Effector memory CD4-positive, alpha-beta T cell (primary cell): ENCODE measurements at places on chromosomes 2 and 18.
A peak's percentile ranks its signal among the peaks of the same experiment; 100 is the strongest.

DNA sequence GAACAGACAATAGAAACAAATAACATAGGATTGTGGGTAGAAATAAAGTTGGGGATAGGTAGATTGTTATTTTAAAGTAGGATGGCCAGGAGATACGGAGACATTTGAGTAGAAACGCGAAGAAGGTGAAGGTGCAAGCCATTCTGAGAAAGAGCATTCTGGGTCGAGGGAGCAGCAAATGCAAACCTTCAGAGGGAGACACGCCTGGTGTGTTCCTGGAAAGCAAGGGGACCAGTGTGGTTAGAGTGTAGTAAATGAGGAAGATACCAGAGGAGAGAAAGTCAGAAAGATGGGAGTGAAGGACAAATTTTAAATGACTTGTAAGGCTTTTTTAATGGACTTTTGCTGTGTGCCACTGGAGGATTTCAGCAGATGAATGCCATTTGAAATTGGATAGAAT lies 1.7 kb downstream of the CYP20A1 start:
- no peak for DNase-seq

GRCh38 chr2:239932881-239933735 lies 92.0 kb downstream of the NDUFA10 start:
- no peak for DNase-seq

- DNase-seq: no peak
Observed at GRCh38 chr18:306608-307255, 38.9 kb upstream of the THOC1 start.

- DNase-seq: no peak
Observed at GRCh38 chr2:164388511-164388910, 232.8 kb downstream of the GRB14 start.

- no peak for DNase-seq
Observed at GRCh38 chr2:7191932-7192331, 274.7 kb downstream of the RNF144A start.

- DNase-seq: no peak
Observed at GRCh38 chr2:15733867-15734673, 142.4 kb downstream of the DDX1 start.

DNA sequence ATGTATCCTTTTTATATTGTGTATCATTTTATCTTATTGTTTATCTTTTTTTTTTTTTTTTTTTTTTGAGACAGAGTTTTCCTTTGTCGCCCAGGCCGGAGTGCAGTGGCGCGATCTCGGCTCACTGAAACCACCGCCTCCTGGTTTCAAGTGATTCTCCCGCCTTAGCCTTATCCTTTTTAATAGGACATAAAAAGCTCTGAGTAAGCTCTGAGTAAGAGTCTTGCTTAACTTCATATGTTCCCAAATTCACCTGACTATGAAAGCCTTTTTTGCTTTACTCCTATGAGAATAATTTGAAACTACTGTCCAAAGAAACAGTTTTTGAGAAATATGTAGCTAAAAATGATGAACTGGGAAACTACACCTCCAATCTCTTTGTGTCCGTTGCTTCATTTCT lies 525.5 kb downstream of the IRS1 start:
- no peak for DNase-seq

- no peak for DNase-seq
Observed at GRCh38 chr2:208369091-208369490, 37.5 kb upstream of the PTH2R start.

DNA sequence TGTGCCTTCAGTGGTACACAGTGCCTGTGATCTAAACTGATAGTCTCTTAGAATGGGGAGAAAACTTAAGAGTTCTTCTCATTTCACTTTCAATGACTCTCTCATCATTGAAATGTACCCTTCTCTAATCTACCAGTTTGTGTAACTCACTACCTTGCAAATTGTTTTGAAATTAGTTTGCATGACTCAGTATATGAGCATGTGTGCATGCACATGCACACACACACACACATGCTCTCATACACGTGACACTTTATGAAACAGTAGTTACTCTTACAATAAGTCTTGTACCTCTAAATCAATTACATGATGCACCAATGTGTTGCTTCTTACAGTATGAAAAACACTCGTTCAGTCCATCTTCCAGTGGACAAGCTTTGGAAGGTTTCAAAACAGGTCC lies 10.6 kb downstream of the LYPD6B start:
- DNase-seq: no peak

DNA sequence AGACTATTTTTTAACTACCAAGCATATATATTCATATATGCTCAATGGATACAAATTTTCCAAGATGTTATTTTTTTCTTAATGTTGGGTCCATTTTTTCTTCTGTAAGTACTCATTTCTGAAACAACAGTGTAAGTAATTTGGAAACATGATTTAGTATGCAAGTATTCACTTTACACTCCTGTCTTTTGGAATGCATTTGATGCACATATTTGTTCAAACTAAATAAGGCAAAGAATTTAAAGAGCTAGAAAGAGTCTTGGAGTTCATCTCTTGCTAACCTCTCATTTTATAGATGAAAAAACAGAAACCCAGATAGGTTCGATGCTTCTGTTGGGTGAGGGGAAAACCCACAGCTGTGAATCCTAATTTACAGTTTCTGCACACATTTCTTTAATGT lies 439.5 kb upstream of the RAB12 start:
- no peak for DNase-seq

GRCh38 chr2:120606931-120607330 lies 128.7 kb upstream of the GLI2 start:
- DNase-seq: no peak

DNA sequence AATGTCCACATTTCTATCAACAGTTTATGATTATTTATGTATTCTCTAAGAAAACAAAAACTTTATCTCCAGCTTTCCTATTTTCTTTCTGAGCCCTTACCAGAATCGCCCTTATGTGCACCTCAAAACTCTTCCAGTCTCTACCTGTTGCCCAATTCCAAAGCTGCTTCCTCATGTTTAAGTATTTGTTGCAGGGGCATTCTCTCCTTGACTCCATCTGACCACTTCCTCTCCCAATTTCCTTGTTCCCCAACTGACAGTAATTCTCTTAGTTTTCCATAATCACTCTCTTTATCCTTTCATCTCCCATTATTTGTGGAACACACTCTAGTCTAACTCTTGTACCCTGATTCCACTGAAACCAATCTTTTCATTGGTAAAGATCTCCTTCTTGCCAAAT lies 105.4 kb upstream of the RBBP8 start:
- DNase-seq: no peak

DNA sequence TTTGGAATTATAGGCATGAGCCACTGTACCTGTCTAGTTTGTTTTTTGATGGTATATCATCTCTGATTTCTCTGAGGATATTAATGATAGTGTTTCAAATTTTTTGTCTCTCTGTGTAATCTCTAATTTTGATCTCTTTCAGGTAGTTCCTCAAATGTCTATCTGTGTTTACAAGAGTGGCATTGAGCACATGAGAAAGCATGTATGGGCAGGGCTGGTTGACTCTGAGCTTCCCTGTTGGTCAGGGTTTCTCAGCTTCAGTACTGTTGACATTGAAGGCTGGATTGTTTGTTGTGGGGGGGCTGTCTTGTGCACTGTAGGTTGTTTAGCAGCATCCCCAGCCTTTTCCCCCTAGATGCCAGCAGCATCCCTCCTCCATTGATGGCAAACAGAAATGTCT lies 79.9 kb downstream of the TMEM247 start:
- no peak for DNase-seq

GRCh38 chr2:239300242-239300641 lies 100.6 kb downstream of the HDAC4 start:
- no peak for DNase-seq

GRCh38 chr2:189799030-189799331 lies 14.7 kb downstream of the PMS1 start:
- DNase-seq: no peak

DNA sequence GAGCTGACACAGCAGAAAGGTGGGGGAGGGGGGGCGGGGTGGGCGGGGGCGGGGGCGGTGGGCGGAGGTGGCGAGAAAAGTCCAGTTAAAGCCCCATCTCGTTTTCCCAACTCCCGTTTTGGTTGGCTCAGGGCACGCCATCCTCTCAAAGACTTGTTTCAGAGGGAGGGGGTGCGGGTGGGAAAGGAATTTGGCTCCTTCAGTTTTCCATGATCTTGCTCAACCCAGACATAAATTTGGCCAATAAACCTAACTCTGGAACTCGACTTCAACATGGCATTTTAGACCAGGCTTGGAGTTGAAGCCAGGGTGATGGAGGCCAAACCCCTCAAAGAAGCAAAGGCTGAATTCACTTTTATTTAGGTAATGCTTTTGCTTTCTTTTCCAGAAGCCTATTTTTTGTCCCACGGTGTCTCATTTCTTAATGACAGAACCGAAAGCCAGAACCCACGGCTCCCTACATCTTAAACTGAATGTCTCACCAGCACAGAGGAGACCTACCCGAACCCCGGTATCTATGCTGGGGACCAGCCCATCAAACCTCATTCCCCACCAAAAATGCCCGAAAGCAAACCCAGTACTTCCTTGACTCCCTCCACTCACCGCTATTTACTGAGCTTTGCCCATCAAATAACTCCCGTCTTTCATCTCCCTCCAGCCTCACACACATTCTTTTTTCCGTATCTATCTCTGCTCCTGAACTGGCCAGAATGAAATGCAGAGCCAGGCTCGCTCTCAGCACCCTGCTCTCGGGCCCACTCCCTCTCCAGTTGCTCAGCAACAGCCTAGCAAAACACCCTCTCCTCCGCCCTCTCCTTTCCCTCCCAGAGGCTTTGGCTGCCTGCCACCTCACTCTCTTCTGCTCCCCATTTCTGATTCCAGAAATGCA lies 4.3 kb downstream of the IGFBP5 start:
- DNase-seq: no peak

DNA sequence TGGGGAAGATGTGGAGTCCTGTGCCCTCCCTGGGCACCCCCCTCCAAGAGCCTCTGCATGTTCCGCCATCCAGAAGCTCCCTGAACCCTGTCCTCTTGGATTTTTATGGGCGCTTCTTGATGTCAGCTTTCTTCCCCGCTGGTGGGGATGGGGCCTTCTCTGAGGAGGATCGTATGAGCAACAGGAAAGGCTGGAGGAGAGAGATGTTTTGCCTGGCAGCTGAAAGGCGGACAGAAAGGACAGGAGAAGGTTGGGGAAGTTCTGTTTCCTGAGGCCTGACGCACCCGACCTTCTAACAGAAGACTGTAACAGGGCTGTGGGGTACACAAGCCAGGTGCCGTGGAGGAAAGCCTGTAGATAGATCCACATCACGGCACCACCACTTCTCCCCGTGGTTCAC lies 238.8 kb downstream of the LDLRAD4 start:
- DNase-seq: no peak

DNA sequence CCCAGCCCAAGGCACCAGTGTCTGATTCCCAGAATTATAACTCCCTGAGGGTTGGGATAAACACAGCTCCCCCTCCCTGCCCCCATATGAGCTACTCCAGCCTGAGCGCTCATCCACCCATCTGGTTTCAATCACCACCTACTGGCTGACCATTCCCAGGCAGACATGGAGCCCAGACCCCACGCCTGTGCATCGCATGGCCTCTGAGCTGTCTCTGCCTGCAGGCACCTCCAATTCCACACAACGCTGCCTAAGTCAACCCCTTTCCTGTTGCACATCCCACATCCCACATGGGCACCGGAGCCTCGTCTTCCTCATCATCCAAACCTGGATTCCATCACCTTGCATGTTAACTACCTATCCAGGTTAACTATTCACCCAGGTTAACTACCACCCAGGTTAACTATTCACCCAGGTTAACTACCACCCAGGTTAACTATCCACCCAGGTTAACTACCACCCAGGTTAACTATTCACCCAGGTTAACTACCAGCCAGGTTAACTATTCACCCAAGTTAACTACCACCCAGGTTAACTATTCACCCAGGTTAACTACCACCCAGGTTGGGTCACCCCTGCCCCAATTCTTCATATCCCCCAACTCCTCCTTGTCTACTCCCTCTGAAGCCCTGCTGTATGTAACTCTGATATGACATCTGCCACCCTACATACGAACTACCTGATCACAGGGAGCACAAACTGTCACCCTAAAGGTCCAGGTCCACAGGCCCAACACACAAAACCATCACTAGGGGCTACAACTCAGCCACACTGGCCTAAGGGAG lies 47.8 kb downstream of the TEX51 start:
- no peak for DNase-seq

DNA sequence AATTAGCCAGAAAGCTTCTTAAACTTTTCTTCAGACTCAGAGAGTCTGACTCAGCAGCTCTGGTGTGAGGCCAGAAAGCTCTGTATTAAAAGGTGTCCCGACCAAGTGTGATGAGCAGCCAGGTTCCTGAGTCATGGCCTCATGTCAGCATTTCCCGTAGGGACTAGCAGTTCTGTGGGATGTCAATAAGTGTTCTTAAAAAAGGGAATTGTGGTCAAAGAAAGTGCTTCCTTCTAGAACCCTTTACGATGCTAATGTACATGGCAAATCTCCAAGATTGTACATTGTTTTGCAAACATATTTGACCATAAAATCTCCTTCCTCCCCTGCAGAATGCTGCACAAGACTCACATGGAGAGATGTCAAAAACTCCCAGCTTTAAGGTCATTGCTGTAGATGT lies 80.1 kb downstream of the PLA2R1 start:
- no peak for DNase-seq

DNA sequence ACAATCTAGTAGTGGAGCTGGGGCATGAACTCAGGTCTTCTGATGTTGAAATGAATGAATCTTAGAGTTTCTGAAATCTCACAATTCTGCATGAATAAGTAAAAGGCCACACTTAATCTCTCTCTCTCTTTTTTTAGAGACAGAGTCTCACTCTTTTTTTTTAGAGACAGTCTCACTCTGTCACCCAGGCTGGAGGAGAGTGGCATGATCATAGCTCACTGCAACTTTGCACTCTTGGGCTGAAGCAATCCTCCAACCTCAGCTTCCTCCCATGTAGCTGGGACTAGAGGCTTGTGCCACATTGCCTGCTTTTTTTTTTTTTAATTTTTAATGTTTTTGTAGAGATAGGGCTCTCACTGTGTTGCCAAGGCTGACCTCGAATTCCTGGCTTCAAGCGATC lies 68.9 kb upstream of the THOC1 start:
- no peak for DNase-seq

GRCh38 chr2:233267516-233268245 lies 16.2 kb downstream of the ATG16L1 start:
- peak; percentile 82 for DNase-seq

- no peak for DNase-seq
Observed at GRCh38 chr2:150888337-150888736, 373.3 kb downstream of the RBM43 start.

GRCh38 chr2:176553685-176554100 lies 284.5 kb downstream of the MTX2 start:
- no peak for DNase-seq

DNA sequence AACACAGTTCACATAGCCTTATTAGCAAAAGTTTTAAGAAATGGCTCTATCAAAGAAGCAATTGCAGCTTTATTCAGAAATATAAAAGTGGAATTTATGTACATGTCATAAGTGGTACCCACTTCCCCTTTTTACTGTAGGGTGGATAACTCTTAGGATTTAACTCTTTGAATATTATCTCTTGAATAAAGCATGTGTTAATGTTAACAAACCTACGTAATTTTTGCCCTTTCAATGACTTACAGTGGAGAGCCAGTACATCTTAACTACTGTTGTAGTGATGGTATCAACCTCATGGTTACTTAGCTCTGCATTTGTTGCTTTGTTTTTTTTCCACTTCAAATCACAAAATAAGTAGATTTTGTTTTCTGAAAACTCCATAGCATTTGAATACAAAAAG lies 8.8 kb downstream of the NABP1 start:
- DNase-seq: no peak

GRCh38 chr2:172962082-172962481 lies 113.6 kb upstream of the MAP3K20 start:
- no peak for DNase-seq

GRCh38 chr18:2348003-2348402 lies 223.3 kb downstream of the METTL4 start:
- no peak for DNase-seq
